ENCODE measurements at places on chromosomes 16 and 17.

- DNase-seq, result no peak
These were observed 90.3 kb upstream of the BCAR1 start for GRCh38 chr16:75341564-75342307.

DNA sequence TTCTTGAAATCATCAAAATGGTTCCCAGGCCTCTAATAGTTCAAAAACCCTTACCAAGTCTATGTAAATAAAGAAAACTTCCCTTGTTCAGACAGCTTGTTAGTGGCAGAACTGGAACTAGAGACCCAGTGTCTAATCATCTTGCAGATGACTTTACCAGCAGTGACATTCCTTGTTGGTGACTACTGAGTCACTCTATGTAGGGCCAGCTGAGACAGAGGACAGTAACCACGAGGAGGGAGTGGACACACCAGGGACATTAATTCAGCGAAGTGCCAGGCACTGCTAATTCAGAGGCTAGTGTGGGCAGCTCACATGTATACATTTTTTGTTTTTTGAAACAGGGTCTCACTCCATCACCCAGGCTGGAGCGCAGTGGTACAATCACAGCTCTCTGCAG lies 6.1 kb upstream of the HEATR3 start:
- DNase-seq, result no peak

- DNase-seq, result peak; percentile 99
These were observed 25.6 kb downstream of the ITGB3 start for GRCh38 chr17:47279062-47279801.

- DNase-seq, result peak; percentile 78
These were observed at the start of gene MRTFB for GRCh38 chr16:14070877-14071575. Gene MRTFB (plus strand): TSS chr16:14071319. CDS start chr16:14140607, 69,288 bp downstream.

- peak; percentile 28 for DNase-seq
These were observed 18.5 kb downstream of the RAP1GAP2 start for GRCh38 chr17:2814481-2815341.

DNA sequence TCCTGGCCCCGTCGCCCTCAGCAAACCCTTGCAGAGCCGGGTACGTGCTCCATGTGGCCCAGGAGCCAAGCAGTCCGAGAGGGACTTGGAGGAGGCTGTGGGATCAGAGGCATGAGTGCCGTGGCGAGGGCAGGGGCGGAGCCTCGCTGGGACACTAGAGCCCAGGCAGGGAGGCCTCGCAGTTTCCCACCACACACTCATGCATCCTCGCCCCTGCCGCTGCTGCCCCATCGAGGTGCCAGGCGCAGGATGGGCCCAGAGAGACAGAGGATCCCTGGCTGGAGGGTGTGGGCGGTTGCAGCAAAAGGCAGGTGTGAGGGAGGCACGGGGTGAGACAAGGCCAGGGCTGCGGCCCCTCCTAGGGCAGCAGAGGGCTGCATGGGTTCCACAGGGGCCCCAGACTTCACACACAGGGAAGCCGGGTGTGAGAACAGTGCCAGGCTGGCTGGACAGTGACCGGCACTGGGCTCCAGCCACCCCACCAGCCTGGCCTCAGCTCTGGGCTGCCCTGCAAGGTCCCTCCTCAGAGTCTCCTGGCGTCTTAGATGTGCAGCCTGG lies 7.7 kb downstream of the BCAR1 start:
- no peak for DNase-seq

DNA sequence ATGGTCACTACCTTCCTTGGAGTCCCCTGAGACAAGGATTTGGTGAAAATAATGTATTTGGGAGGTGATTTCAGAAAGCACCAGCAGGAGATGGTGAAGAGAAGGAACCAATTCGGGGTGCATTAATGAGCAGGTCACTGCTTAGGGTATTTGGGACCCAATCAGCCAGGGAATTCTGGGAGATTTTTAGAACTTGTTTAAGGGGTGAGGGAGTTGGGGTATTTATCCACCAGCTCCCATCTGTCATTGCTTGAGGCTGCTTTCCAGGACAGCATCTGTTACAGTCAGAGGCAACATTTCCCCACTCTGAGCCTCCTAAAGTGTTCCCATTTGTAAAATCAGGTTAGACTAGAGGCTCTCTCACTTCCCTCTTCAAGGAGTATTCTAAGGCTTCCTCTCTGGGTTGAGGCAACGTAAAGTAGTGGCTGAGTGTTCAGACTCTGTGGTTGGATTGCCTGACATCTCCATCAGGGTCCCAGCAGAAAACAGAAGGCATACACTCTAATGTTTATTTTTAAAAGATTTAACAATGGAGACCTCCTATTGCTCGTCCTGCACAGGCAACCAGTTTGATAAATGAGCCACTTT lies 60.9 kb downstream of the CLEC19A start:
- DNase-seq, result no peak

DNA sequence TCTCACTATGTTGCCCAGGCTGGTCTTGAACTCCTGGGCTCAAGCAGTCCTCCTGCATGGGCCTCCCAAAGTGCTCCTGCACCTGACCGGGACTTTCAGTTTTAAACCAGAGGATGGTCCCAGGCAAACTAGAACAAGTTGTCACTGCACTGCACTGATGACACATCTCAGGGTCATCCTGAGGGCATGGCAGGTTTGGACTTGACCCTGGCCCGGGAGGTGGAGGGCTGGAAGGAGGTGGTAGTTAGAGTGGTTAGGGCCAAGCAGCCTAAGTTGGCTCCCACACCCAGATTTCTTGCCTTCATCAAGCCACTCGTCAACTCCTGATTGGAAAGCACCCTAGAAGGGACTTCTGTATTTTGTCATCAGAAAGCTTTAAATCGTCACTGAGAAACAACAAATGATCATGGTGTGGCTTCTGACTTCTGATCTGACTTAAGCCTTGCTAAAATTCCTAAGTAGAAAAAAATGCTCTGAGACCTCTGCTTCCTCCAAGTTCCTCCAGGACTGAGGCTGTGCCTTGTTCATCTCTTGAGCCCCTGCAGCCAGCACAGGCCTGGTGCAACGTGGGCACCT lies 43.5 kb downstream of the EMP2 start:
- DNase-seq, result peak; percentile 70

- no peak for DNase-seq
These were observed 9.5 kb upstream of the IGFBP4 start for GRCh38 chr17:40433551-40434415.

GRCh38 chr16:87808108-87808507 lies 42.3 kb upstream of the KLHDC4 start:
- no peak for DNase-seq

DNA sequence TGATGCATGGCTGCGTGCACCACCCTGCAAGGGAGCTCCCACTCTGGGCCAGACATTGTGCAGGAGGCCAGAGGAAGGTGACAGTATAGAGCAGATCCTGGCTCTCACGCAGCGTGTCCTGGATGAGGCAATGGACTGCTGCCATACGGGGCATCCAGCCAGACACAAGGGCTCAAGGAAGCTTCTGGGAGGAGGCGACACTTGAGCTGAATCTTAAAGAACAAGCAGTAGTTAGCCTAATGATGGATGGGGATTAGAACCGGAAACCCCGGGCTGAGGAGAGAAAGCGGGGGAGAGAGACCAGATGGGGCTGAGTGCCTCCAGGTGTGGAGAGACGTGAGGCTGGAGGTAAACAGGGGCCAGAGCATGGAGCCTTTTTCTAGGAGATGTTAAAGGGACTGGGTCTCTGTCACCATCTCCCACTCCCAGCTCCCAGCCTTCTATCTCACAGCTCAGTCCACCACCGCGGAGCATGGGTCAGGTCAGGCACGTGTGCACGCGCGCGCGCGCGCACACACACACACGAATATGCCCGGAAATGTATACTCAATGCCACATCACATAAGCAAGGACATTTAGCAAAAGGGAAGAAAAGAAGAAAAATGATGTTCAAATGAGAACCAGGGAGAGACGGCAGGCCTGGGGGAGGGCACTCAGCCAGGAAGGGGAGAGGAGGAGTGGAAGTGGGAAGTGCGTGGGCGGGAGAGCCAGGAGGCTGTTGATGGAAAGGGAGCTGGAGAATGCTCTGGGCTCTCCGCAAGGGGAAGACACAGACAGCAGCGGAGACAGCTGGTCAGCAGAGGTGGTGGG lies 46.3 kb downstream of the CCDC42 start:
- DNase-seq, result no peak

GRCh38 chr17:40230670-40231069 lies 11.6 kb downstream of the WIPF2 start:
- no peak for DNase-seq

GRCh38 chr16:23172994-23173393 lies 9.6 kb upstream of the SCNN1G start:
- no peak for DNase-seq

- DNase-seq, result no peak
These were observed 84.9 kb downstream of the NPIPB11 start for GRCh38 chr16:29321585-29321984.

GRCh38 chr16:77327717-77328116 lies 107.1 kb downstream of the ADAMTS18 start:
- no peak for DNase-seq

DNA sequence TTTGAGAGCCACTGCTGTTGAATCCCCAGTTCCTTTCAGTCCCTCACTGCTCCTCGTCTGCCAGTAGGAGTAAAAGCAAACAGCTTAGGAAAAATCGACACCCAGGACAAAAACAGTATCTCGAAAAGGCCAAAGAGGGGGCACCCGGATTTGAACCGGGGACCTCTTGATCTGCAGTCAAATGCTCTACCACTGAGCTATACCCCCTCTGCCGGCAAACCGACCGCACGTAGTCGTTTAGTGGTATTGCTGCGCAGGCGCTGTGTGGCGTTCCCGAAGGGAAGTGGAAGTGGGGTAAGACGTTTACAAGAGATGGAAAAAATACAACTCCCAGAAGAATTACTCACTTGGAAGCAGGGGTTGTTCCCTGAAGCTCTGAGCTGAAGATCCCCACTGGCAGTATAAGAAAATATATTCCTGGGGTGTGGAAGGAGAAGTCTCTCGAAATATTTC lies 2.2 kb upstream of the PLXDC1 start:
- DNase-seq, result peak; percentile 78

DNA sequence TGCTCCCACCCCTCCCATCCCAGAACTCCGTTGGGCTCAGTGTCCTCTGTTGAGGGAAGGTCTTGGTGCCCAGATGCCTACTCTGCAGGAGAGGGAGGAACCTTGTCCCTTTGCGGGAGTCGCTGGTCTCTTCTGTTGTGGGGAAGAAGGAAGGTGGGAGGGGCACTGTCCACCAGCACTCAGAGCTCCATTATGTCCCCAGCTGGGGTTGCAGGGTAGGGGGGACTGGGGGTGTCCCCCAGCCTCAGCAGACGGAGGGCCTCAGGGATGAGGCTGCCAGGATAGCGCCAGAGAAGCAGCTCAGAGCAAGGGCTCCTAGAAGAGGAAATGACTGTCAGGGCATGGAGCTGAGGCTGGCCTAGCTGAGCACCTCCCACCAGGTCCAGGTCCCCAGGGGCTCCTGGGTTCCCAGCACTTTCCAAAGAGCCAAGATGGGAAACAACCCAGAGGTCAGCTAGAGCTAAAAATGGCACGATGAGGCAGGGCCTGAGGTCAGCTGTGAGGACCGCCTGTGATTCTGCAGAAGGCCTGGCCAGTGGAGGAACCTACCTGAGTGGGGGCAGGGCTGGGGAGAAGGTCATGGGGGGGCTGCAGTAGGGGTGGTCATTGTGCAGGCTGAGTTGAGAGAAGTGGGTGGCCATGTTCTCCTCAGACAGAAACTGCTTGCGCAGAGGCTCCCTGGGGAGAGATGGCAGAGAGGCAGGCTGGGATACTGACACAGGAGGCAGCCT lies 893 bp downstream of the HCFC1R1 start:
- DNase-seq, result no peak

- no peak for DNase-seq
These were observed 34.8 kb downstream of the MYH13 start for GRCh38 chr17:10337976-10338375.

DNA sequence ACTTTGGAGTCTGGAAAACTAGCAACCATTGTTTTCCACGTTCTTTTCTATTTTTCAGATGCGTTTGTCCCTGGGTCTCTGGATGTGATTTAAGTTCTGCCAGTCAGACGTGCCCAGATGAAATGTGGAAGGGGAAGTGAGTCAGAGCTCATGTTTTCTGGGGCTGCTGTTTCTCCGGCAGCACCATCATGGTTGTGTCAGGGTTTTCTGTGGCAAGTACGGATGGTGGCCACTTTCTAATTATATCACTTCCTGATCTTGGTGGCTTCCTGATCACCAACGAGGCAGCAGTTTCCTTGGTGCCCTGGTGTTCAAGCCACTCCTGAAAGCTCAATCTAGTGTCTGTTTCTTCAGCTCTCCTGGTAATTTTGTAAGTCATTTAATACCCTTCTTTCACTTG lies 31.4 kb upstream of the PMFBP1 start:
- DNase-seq, result peak; percentile 37

GRCh38 chr16:81165411-81166097 lies 69.4 kb upstream of the GCSH start:
- no peak for DNase-seq

- peak; percentile 81 for DNase-seq
These were observed 4.5 kb upstream of the SGCA start for GRCh38 chr17:50161023-50161910.

DNA sequence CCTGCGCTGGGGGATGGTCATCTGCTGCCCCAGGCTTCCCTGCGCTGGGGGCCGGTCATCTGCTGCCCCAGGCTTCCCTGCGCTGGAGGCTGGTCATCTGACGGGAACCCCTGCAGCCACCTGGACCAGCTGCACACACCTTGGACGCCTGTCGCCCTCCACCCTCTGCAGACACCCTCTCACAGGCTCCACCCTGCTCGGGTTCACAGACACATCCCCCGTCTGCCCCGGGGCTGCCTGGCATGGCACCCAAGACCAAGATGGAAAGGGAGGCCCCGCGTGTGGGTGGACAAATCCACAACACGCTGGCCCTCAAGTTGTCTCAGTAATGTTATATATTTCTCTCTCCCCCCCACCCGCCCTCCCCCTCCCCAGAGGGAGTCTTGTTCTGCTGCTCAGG lies 89.6 kb downstream of the ANKRD11 start:
- DNase-seq, result no peak

GRCh38 chr17:5662409-5663085 lies 78.2 kb upstream of the NLRP1 start:
- DNase-seq, result no peak

DNA sequence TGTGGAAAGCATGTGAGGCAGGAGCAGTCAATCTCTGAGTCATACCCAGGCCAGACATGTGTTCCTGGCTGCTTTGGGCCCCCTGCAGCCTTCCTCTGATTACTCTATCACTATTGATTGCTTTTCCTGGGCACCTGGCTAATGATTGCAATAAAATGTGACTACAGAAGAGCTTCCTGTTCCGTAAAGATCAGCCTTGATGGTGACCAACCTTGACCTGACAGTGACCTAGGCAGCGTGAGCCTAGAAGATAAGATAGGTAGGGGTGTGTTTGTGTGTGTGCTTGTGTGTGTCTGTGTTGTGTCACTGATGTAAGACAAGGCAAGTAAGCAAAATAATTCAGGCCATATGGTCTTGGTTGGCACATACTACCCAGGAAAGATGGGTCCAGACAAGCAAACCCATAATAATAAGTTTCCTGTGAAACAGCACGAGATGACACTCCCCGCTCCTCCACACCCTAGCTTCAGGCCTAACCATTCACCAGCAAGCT lies 367.7 kb upstream of the CDH11 start:
- no peak for DNase-seq
